ENCODE measurements at places on chromosomes 2 and 18.

DNA sequence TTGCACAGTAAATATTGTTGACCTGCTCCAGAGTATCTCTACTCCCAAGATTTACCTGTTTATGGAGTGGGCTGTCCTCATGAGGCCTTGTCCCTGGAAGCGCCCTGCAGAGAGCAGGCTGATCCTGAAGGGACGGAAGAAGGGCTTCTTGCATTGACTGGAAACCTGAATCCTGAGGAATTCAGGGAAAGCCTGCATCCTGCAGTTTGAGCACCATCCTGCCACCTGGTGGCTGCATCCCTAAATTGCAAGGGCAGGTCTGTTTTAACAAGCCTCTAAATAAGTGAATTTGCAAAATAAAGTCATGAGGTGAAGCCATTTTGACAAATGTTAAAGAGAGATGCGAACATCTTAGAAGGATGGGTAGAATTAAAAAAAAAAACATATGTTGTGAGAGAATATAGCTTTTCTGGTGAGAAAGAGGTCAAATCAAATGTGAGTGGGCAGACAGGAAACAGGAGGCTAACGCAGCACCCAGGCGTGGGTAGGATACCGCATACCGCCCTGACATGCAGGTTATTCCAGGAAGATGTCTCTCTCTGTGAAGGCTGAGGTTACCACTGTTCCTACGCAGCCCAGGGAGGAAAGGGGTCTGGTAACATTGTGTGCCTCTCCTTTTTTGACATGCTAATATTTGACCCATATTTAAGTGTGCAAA is 754.9 kb downstream of the RNF144A start:
- DNase-seq, result peak; percentile 40

GRCh38 chr18:59566533-59566971 is 130.7 kb downstream of the CCBE1 start:
- peak; percentile 36 for DNase-seq

GRCh38 chr18:23369266-23369665 is 83.8 kb upstream of the RIOK3 start:
- DNase-seq, result no peak

GRCh38 chr2:173818285-173818684 is 146.9 kb downstream of the SP3 start:
- no peak for DNase-seq

Measured in EL (cell line).